ENCODE measurements at places on chromosomes 7 and 10.

DNA sequence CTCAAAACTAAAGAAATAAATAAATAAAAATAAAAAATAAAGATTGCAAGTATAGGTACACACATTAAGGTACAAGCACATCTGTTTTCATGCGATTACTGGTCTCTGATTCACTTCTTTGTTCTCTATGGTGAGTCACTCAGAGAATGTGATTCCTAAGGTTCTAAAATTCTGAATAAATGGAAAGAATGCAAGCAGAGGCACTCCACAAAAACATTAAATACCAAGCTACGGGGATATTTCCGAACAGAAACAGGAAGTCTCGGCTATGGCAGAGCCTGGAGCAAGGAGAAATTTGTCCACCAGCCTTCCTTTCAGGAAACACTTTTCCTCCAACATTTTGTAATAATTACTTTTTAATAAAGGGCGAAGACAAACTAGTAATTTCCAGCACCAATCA, 1.4 kb downstream of the VOPP1 start:
- DNase-seq = no peak

- no peak for DNase-seq
Observed at GRCh38 chr10:117431160-117431559, 55.9 kb upstream of the PDZD8 start.

DNA sequence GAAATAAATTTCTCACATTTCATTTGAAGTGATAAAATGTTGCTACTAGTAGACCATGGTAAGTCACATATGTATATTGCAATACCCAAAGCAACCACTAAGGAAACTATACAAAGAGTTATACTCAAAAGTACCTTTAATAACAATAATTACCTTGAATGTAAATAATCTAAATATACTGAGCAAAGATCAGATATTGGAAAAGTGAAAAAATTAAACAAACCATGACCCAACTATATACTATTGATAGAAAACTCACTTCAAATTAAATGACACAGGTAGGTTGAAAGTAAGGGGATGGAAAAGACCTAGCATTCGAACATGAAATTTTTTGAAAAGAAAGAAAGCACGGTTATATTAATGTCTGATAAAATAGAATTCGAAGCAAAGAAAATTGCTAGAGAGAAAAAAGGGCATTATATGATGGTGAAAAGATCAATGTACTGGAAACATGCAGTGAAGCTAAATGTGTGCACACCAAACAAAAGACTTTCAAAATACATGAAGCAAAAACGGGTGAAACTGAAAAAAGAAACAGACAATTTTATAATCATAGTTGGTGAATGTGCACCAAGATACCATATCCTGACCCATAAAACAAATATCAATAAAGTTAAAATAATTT, 29.1 kb downstream of the TFPI2 start:
- no peak for DNase-seq

DNA sequence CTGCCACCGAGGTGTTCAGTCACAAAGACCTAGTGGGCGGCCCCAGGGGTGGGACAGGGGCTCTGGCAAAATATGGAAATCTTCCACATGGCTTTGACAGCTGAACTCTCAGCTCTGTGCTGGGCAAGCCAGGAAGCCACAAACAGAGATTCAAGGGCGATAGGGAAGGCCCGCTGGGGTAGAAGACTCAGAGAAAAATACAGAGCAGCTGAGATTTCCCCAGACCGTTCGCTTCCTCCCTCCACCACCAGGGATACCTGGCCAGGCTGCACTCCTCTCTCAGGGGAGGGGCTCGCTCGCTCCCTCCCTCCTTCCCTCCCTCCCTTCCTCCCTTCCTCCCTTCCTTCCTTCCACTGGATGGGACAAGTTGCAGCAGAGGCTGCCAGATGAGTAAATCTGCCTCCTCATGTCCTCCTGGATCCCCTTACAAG, 260.5 kb downstream of the PRPF18 start:
- no peak for DNase-seq

DNA sequence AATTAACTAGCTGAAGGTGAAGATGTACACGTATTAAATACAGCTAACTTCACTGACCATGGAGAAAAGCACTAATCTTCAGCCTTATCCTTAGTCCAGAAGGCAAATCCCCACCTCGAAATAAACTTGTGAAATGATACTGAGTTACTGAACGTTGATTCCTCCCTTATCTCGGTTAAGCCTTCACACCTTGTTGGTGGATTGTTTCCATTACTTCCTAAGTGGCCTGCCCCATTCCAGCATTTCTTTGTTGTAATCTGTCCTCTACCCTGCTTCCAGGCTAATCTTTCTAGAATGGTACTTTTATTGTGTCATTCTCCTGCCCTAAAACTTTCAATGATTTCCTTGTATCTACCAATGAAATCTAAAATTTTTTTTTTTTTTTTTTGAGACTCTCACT, 68.6 kb downstream of the BUB3 start:
- DNase-seq = no peak

DNA sequence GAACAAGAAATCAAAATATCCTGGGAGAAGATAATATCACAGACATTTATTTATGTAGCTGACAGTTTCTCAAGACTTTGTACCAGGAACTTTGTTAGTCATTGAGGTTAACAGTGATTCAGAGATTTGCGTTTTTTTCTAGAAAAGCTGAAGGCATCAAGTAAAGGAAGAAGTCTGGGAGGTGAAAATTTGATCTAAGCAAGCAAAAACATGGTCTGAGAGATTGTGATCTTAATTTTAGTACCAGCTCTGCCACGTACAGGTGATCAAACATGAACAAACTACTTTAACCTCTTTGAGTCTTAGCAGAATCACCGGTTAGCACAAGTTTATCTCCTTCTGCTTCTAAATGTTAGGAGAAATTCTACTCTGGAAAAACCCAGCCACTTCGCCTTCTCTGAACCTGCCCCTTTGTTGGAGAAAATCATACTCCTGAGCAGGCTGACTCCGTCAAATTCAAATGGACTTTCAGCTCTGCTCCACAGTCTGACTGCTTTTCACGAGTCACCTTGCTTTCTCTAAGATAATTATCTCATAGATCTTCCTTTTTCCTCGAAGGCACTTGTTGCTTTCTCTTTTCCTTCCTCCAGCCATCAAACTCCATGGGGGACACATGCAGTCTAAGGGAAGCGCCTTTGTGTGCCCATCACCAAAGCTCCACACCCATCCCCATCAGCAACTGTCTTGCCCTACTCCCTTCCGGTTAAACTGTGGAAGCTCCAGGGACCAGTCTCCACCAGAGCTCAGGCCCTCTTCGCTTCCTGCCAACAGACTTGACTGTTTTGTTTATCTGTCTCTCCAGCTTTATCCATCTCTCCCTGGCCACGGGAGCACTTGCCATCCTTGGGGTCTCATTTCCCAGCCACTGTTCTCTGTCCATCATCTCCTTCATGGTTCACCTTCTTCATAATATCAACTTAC, 86.3 kb downstream of the PRKCQ start:
- DNase-seq = no peak

DNA sequence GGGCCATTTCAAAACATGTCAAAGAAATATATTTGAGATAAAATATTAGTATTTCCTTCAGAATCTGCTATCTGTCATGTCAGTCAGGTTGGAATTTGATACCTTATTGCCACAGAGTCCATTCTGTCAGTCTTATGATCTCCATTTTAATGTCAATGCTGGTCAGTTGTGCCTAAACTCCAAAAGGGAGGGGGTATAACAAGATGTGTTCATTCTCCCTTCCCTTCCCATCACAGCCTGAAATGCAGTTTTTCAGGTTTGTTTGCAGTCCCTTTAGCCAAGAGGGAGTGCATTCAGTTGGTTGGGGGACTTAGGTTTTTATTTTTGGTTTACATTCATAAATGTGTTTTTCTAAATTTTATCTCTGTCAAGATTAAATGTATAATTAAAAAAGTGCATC, 59.8 kb upstream of the INHBA start:
- DNase-seq = no peak
